M059J (cell line): ENCODE measurements at places on chromosomes 1 and 21.

- no peak for DNase-seq
Measured at GRCh38 chr21:44934797-44935532, 4.9 kb upstream of the SLX9 start.

DNA sequence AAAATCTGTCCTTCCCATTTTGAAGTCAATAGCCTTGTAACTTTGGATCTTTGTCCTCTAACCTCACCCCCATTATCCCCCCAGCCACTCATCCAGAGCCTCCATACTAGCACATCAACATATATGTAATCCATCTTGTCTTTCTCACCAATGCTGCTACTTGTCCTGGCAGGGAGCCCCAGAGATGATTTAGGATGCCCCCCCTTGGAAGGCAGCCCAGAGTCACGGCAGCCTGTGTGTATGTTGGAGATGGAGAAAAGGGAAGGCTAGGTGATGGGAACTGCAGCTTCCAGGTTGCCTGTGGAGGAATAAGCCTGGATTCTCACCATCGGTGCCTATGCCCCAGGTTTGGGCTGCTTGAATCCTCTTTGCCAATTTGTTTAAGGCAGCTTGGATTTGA, 51.7 kb upstream of the SCMH1 start:
- DNase-seq = no peak

DNA sequence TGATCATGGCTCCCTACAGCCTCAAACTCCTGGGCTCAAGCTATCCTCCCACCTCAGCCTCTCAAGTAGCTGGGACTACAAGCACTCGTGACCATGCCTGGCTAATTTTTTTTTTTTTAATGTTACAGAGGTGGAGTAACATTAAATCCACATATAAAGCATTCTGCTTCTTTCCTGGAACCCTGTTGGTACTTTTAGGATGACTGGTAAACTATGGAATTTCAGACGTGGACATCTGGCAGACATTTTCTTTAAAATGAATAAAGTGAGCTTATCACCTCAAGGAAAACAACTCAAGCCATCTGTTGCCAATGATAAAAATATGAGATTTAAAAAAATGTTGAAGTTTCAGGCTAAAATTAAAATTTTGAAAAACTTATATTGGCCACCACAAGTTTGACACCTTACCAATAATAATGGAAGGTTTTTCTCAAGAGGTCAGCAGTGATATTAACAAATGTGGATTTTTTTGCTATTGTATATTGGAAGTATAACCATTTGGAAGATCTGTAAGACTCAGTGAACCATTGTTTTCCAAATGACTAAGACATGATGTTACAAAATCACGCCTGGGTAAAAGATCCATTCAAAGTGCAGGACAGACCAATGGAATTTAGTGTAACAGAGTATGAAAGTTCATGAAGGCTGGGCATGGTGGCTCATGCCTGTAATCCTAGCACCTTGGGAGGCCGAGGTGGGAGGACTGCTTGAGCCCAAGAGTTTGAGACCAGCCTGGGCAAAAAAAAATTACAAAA, 52.7 kb upstream of the EIF4G3 start:
- no peak for DNase-seq

- peak; percentile 53 for DNase-seq
Measured at GRCh38 chr1:109089242-109090015, 1.1 kb upstream of the TMEM167B start.

GRCh38 chr1:2987773-2988172, 33.5 kb upstream of the ACTRT2 start:
- DNase-seq = no peak

DNA sequence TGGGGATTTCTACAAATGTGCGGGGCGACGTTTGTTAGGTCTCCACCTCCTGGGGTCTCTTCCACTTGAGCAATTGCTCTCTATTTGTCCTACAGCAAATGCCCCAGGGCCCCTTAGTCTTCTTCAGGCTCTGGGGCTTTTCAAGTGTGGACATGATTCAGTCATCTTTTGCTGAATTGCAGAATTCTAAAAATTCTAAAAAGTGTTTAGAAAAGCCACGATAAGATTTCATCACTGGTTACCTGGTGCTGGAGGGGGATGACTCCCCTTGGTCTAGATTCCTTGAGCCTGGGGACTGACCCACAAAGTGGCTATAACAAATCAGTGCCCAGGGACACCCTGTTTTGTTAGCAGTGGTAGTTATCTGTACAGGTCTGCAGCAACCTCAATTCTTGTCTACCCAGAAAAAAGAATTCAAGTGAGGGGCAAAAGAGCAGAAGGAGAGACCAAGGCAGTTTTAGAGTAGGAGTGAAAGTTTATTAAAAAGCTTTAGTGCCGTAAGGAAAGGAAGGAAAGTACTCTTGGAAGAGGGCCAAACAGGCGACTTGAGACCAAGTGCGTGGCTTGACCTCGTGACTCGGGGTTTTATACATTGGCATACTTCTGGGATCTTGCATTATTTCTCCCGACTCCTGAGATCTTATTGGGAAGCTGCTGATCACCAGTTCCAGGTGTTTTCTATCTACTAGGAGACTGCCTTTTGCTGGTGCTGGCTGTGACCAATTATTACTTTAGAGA, 25.2 kb downstream of the PROK1 start:
- peak; percentile 37 for DNase-seq
